ENCODE measurements at places on chromosomes 5 and 9.
A peak's percentile ranks its signal among the peaks of the same experiment; 100 is the strongest.

GRCh38 chr9:2023532-2023931 lies 8.4 kb downstream of the SMARCA2 start:
- DNase-seq = no peak

DNA sequence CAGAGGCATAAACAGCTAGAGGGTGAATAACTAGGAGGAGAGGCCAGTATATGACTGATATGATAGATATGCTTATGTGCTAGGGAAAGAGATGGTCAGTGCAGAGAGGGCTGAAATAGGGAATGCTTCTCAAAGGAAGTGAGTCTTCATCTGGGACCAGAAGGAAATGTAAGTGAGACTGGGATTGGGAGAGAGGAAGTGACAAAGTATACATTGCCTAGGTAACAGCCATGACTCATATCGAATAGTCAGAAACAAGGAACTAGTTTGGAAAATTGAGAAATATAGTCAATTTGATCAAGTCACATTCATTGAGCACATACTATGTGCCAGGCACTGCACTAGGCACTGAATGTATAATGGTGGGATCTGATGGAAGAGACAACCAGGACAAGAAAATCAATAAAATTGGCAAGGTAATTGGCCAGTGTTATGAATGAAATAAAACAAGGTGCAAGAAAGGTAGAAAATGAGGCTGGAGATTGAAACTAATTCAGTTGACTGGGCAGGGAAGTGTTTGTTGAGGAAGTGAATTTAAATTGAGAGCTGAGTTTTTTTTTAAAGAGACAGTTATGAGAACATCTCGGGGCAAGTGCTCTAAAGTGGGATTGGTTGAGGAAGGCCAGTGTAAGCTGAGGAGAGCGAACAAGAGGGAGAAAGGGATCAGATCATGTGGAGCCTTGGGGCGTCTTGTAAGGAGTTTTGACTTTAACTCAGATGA lies 4.3 kb downstream of the ERAP2 start:
- no peak for DNase-seq

GRCh38 chr9:81637276-81637675 lies 52.1 kb downstream of the TLE1 start:
- DNase-seq = no peak

DNA sequence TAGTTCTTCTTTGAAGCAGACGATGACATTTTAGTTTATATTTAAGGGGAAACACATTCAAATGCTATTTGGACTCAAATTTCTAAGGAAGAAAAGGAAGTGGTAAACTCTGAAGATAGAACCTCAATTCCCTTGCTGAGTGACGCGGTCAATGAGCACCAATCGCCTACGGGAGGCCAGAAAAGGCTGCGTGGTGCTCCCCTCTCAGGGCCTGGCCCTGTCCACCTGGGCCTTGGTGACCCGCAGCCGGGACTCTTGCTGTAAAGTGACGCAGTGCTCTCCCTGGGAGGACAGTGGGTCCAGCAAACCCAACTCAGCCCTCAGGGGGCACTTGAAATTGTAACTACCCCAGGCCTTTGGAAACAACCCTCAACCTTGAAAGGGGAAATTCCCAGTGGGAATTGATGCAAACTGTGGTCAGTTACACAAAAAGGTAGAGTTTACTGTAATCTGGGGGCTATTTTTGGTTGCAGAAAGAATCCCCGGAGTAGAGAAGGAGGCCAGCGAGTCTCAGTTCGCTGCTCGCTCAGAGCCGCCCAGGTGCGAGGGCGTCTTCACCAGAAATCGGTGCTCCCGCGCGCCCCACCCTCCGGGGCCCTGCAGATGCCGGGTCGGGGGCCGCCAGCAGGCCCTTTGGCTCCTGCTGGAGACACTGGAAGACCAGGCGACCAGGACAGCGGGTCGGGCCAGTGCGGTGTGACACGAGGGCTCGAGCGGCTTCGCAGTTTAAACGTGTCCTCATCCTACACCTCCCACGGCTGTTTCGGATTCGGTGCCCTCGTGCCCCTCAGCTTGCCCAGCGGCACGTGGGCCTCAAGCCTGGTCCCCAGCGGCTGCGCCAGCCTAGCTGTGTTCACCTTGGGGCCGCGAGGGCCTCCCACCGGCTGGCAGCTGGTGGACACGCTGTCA lies 1.4 kb upstream of the ANKRD33B start:
- DNase-seq = no peak

DNA sequence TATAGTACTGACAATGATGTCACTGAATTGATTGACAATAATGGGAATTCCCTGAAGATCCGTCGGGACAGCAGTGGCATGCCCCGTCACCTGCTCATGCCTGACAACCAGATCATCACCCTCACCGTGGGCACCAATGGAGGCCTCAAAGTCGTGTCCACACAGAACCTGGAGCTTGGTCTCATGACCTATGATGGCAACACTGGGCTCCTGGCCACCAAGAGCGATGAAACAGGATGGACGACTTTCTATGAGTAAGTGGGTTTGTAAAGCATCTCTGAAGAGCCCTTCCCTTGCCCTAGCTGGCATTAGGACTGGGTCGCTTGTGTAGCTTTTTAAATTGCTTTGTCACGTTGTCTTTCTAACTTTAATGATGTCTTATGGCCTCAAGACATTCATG lies 72.7 kb upstream of the WWC1 start:
- no peak for DNase-seq

- no peak for DNase-seq
Measured at GRCh38 chr5:103487218-103487617, 75.4 kb downstream of the NUDT12 start.

DNA sequence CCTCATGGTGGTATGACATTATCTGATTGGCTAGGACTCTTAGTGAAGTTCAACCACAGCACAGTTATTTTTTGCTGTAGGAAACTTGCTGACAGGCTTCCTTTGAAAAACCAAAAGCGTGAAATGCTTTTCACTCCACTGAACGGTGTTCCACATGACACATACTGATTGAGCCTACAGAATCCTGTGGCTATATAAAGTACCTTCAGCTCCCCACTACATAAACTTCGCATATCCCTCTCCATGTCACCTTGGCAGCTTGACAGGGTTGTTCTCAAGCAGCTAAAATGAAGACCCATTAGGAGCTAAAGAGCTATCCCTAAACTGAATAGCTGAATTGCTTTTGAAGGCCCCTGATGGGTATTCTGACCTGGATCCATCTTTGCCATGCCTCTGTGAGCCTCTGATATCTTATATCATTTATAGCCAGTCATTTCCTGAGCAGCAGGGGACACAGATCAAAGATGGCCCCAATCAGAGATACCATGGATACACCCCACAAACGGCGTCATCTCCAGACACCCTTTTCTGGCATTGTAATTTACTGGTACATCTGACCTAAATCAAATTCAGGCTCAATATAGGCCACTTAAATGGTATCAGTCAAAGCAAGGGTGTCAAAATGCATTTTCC lies 91.5 kb downstream of the APBA1 start:
- no peak for DNase-seq

GRCh38 chr5:116520771-116521170 lies 53.9 kb downstream of the SEMA6A start:
- no peak for DNase-seq

DNA sequence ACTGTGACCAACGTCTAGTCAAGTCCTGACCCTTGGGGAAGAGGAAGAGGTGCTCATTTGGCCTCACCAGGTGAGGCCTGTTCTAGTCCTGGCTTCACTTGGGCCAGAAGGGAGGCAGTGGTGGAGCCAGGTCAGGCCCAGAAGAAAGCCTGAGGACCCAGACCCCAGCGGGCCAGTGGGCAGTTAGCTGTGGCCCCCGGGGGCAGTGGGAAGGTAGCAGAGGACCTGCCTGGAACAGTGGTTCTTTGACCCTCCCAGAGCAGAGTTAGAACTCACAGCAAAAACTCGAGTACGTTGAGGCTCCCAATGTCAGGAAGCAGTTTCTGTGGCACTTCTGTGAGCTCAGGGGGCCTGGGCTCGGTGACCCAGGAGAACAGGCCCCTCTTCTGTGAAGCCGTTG lies 66.0 kb upstream of the GARNL3 start:
- no peak for DNase-seq

DNA sequence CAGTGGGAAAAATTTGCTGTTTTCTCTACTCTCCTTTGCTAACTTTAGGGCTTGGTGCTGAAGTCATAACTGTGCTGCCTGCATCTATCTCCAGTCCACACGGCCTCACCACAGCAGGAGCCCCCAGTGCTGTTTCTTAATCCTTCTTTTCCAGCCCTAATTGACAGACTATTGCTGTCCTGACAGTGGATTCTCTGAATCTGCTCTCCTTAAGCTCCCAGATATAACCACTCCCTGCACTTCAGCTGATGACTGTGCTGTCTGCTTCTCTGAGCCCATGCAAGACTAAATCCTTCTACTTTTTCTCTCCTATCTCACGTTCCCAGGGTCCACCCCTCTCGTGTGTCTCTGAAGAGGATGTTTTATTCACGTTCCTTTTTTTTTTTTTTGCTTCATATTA lies 19.7 kb upstream of the GRIA1 start:
- DNase-seq = no peak

DNA sequence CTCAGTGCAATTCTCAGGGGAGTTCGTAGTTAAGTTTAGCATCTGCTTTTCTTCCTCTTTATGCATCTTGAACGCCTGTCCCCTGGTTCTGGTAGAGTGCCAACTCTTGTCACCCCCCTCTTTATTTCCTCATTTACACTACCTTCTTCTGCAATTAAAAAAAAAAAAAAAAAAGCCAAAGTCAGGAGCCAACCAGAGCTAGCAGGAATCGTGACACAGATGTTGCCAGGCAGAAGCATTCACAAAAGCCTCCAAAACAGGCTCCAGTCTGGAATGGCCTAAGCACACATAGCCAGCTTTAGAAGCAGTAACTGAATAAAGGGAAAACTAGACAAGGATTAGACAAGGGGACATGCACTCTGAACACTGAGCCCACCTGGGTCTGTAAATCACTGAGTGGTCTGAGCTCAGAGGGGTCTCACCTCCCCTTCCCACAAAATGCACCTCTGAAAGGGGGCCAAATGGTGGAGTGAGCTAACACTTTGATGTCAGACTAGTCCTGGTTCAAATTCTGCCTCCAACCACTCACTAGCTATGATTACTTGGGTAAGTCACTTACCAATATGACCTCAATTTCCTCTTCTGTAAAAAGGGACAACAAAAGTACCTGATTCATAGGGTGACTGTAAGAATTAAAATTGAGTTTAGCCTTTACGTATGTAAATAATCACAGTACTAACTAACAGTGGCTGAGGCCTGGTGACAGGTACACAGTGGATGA lies 2.0 kb downstream of the CD74 start:
- DNase-seq = peak; percentile 63

GRCh38 chr5:177591690-177592009 lies 353 bp upstream of the TMED9 start:
- no peak for DNase-seq

DNA sequence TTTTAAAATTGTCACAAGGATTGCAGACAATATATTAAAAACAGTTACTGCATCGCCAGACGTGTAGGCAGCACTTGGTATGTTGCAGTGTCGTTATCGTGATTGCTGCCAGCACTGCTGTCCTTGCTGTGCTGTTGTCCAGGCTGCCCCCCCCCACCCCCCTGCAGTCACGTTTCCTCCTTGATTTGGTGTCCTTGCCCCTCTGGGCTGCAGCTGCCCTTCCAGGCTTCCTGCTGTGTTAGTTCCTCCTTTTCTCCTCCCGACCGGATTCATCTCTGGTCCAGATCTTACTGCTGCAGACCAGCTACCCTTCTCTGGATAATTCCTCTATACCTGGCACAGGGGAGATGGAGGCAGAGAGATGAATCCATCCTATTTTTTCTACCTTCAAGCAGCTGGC lies 298.9 kb downstream of the TRIM32 start:
- DNase-seq = no peak

Data from NCI-H774 (cell line).